ENCODE measurements at places on chromosomes 1 and 21. TPM values are rescaled to one million over a fixed set of nuclear protein-coding genes. Genes with fewer than 3 reads are reported as not detected.

- DNase-seq = no peak
Observed at GRCh38 chr1:81852961-81853360, 52.2 kb downstream of the ADGRL2 start.

- DNase-seq = no peak
Observed at GRCh38 chr1:36384542-36385409, 948 bp downstream of the STK40 start.

DNA sequence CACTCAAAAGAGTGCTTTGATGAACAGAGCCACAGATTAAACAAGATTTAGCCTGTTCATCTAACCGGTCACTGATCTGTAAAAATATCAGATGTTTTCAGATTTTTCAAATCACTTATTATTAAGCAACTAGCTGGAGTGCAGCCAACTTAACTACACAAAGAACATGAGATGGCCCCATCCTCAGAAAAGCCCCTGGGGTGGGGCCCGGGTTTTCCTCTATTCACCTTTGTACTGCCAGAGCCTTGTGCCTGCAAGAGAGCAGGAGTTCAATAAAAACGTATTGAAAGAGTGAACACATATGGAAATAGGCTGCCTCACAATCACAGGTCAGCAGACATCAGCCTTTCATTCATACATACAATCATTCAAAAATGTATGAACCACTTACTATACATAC lies 516.1 kb downstream of the OMA1 start:
- DNase-seq = no peak

- peak; percentile 7 for DNase-seq
Observed at GRCh38 chr1:233738850-233739249, 124.9 kb downstream of the KCNK1 start.

DNA sequence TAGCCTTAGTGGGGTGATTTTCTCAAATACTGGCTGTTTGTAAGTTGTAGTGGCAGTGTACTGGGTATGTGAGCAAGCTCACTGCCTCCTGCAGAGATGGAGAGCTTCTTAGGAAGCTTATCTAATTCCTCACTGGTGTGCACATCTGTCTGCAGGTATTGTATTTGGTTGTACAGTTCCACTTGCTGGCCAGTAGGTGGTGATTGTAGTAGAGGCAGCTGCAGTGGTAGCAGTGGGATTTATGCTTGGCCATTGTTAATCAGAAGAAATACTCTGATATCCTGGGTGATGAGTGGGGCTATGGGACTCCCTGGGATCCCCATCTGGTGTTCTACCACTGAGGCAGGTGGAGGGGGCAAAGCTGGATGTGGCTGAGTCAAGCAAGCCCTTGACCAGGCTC lies 276.1 kb upstream of the SPAG17 start:
- DNase-seq = no peak

Gene RPTN
- total RNA-seq = not detected

- DNase-seq = no peak
Observed at GRCh38 chr1:23035823-23036452, 16.7 kb downstream of the KDM1A start.

Gene CAPN8
- total RNA-seq = not detected

Gene AMPD1
- total RNA-seq = not detected

DNA sequence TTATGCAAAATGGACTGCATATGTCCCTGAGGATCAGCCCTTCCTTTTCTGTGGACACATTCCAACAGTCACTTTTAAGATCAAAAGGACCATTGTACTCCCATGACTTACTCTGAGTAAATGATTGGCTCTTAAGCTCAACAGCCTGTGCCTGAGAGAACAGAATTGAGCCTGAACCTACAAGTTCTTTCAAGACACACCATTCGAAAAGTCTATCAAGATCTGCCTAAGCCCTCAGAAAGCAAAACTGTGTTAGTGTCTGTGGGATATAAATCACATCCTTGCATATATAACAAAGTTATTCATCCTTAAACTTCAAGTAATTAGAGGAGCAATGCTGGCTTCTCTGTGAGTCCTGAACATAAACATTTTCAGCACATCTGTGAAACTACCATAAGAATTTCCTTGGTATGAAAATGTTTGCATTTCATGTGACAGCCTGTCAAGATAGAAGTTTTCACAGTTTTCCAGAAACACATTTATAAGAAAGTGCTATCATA lies 41.6 kb downstream of the PCNX2 start:
- DNase-seq = no peak

DNA sequence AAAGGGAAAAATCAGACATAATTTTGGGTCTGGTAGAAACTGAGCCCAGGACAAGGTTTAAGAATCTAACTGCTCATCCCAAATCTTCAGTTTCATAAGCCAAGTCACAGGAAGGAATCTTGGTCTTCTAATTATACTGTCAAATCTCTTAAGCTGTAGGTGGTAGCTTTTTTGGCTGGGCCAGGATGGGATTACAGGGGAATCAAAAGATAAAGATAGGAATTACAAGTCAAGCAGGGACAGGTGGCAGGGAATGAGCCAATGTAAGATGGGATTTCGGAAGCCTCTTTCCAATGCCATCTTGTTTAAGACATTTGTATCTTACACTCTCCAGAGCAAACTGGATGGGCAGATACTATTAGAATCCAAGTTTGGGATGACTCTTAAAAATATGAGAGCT lies 383.5 kb downstream of the KCNH1 start:
- DNase-seq = no peak

GRCh38 chr1:6440198-6441126 lies 15.9 kb downstream of the ESPN start:
- peak; percentile 87 for DNase-seq

- DNase-seq = no peak
Observed at GRCh38 chr1:202126426-202126825, 3.7 kb downstream of the GPR37L1 start.

Gene BATF3
- total RNA-seq = 7.3 TPM

GRCh38 chr1:14778898-14779865 lies 180.7 kb downstream of the KAZN start:
- peak; percentile 43 for DNase-seq

Gene CTTNBP2NL
- total RNA-seq = 35.1 TPM

DNA sequence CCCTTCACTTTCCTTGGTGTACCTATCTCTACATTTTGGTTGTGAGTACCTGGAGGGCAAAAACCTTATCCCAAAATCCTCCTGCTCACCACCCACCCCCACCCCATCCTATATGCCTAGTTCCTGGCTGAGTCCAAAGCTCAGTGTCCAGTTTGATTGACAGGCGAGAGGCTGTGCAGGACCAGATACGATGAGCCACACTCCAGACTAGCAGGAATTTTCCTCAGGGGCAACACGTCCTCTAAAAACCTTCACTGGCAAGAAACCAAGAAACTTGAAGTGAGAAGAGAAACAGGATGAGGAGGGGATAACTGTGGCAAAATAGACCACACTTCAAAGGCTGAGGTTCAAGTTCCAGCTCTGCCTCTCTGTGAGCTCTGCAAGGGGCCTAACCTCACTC lies 1.1 kb upstream of the SLAMF8 start:
- DNase-seq = no peak

DNA sequence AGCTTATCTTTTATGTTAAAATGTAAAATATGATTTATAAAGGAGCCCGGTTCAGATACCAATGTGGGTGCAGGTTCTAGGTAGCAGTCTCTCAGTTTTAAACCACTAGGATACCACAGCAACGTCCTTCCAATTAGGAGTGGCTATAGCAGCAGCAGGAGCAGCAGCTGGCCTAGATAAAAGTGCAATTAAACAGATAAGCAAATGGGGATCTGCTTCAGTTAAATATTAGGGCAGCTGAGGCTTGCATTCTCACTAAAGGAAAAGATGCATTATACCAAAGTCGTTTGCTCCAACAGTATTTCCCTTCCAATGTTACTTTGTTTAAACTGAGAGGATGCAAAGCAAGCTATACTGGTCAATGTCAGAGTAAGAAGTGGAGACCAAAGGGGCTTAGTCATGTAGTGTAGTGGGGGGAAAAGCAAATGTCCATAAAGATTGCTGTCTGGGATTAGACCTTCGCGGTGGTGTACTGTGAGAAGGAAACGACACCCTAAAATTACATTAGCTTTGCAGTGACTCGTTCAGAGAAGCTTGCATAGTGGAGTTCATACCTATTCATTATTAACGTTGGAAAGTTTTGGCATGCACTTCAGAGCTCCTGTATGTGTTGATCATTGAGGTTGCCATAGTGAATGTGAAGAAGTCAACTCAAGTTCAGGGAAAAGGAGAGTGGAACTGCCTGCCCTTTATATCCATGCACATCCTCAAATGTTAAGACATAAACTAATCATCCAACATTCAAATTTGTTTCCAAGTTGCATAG lies 272.2 kb downstream of the VAV3 start:
- DNase-seq = no peak

DNA sequence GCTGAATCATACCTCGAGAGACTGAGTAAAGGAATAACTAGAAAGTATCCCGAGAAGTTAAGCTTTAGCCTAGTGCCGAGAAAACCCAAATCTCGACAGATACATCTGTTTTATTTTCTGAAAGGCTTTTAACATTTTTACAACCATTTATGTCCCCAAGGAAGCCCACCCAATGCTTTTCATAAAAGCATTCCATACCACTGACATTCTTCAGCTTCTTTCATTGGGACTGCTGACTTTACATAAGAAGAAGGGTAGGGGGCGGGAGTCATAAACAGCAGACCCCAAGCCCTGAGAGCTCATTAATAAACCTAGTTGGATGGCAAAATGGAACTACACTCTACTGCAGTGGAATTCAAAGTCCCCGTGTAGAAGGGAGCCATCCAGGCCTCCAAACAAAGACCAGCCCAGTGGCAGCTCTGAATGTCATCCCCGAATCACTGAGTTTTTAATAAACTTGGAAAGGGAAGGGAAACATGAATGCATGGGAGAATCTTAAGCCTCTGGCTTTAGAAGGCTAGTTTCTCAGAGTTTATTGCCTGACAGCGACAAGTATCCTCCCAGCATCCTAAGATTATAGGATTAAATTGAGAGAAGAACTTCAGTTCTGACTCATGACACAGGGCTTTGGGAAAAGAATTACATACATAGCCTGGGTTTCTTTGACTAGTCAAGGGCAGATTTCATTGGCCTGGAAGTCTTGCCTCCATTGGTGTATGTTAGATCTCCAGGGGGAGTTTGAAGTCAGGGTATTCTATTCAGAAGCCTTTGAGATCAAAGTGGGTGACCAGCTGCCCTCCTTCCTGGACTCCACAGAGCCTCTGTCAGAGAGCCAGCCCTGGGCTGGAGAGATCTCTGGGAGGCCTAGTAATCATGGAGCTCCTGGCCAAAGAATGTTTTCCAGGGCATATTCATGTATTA lies 3.7 kb downstream of the ATF3 start:
- no peak for DNase-seq

DNA sequence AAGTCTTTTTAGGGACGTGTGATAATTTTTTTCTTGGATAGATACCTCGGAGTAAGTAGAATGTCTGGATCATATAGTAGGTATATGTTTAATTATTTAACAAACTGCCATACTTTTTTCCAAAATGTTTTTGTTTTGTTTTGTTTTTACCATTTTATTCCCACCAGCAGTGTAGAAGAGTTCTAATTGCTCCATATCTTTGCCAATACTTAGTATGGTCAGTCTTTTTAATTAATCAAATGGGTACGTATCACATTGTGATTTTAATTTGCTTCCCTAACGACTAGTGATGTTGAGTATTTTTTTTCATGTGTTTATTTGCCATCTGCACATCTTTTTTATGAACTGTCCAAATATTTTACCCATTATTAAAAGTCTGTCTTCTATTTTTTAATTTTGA lies 23.6 kb upstream of the KCNJ6 start:
- DNase-seq = no peak

Data from H1 (cell line).